ENCODE measurements at places on chromosomes 4 and X. TPM values are rescaled to one million over a fixed set of nuclear protein-coding genes. Genes with fewer than 3 reads are reported as not detected.

Gene ADH4
- not detected for total RNA-seq

Gene DDIT4L
- total RNA-seq = 0.21 TPM

Gene COL25A1
- total RNA-seq = not detected

Gene CCDC120
- 7.9 TPM for total RNA-seq

Gene MORF4L2
- 130 TPM for total RNA-seq

Gene BEX5
- 2.4 TPM for total RNA-seq

Gene SHISA3
- total RNA-seq = 0.61 TPM

Gene MAGED4B
- 0.82 TPM for total RNA-seq

Gene INTS12
- 20.3 TPM for total RNA-seq

Gene SRPX
- 1.2 TPM for total RNA-seq

Gene DCX
- total RNA-seq = not detected

Gene CT83
- not detected for total RNA-seq

Gene FAM184B
- total RNA-seq = 0.02 TPM

Gene ARHGAP10
- 12.1 TPM for total RNA-seq

Gene ACOX3
- 11.7 TPM for total RNA-seq

Gene MAEA
- 70.0 TPM for total RNA-seq

Gene GPC4
- not detected for total RNA-seq

Gene MGAT4D
- not detected for total RNA-seq

Gene GPR50
- not detected for total RNA-seq

Gene UGT2B11
- not detected for total RNA-seq

Gene CFAP47
- total RNA-seq = not detected

Gene MAGEA2B
- total RNA-seq = not detected

Gene PROM1
- total RNA-seq = not detected

Gene CFP
- total RNA-seq = 4.0 TPM

Gene CDX4
- total RNA-seq = not detected

Gene PDGFC
- not detected for total RNA-seq

Gene P2RY8
- total RNA-seq = 82.4 TPM

Gene GUCY1B1
- total RNA-seq = 1.5 TPM

Gene PAGE1
- not detected for total RNA-seq

Gene FOXR2
- not detected for total RNA-seq

Gene NIPAL1
- total RNA-seq = 1.4 TPM

Gene PAGE4
- not detected for total RNA-seq

Gene LDOC1
- total RNA-seq = 2.0 TPM

Gene GAGE1
- total RNA-seq = not detected

Gene RTL3
- total RNA-seq = 0.14 TPM

Gene ZCCHC18
- 3.3 TPM for total RNA-seq

Gene UBE2K
- total RNA-seq = 90.4 TPM

Gene PPP4R3C
- total RNA-seq = not detected

Gene SSX3
- not detected for total RNA-seq

Gene S100P
- 1.3 TPM for total RNA-seq

Gene SPACA5
- not detected for total RNA-seq

Gene DGKK
- total RNA-seq = not detected

Gene KIAA1210
- total RNA-seq = not detected

Gene RGN
- total RNA-seq = not detected

Gene VSIG4
- not detected for total RNA-seq

Gene MAGEA12
- not detected for total RNA-seq

Data from activated CD8-positive, alpha-beta memory T cell treated with anti-CD3 and anti-CD28 coated beads, Interleukin-2, amount 10 ng/mL, durations not matched to agents 7 days and 5 days (primary cell).